Stimulated activated CD4-positive, alpha-beta T cell treated with anti-CD3 and anti-CD28 coated beads, Interleukin-15, amount 100 ng/mL, for 48 hours (primary cell): ENCODE measurements at places on chromosomes 3 and 15.

- DNase-seq = no peak
Measured at GRCh38 chr3:99118381-99118780, 216.9 kb upstream of the DCBLD2 start.

DNA sequence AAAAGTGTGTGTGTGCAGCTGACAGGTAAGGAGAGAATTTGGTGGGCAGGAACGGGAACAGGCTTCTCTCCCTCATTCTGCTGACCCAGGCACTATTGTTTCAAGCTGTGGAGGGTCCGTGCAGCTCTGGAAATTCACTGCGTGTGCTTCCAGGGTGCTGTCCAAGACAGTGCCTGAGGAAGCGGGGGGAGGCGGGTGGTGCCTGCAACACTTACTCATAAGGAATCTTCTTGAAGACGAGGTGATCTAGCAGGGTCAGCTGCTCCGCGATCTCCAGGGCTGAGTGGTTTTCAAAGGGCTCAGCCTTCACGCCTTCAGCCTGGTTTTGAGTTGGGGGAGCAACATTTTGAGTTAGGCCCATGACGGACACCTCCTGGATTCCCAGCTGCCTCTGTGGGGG lies 46.6 kb upstream of the CTSH start:
- DNase-seq = no peak

GRCh38 chr15:50563756-50564155 lies 17.3 kb upstream of the USP50 start:
- no peak for DNase-seq

DNA sequence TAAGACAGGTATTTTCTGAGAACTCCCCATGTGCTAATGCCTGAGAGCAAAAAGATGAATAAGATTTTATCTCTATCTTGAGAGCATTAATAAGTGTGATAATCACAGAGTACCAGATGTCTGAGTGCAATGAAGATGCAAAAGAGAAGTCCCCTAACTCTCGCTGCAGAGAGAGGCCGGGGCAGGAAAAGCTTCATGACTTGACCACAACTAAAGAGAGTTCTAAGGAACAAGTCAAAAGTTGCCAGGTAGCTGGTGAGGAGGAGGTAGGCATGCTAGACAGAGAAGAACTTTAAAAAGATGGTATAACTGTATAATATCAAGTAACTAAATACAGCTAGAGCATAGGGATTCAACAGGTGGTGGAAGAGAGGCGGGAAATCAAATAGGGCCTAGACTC lies 28.8 kb downstream of the MTMR10 start:
- no peak for DNase-seq

DNA sequence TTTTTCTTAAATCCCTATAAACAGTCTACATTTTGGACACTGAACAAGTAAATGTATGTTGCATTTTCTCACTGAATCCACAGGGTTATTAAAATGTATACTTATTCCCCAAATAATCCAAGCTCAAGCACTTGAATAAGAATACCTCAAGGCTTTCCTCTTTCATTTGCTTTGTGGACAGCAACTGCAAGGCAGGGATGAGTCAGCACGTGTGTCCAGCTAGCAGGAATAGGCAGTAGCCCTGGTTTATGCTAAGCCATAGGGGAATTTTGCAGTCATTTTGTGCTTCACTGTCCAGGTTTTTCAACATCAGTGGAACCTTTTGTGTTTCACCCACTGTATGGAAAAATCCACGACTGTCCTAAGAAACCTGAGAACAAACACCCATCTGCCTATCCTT lies 96.7 kb upstream of the KCNMB2 start:
- no peak for DNase-seq

- no peak for DNase-seq
Measured at GRCh38 chr3:191768421-191768820, 307.5 kb downstream of the PYDC2 start.

DNA sequence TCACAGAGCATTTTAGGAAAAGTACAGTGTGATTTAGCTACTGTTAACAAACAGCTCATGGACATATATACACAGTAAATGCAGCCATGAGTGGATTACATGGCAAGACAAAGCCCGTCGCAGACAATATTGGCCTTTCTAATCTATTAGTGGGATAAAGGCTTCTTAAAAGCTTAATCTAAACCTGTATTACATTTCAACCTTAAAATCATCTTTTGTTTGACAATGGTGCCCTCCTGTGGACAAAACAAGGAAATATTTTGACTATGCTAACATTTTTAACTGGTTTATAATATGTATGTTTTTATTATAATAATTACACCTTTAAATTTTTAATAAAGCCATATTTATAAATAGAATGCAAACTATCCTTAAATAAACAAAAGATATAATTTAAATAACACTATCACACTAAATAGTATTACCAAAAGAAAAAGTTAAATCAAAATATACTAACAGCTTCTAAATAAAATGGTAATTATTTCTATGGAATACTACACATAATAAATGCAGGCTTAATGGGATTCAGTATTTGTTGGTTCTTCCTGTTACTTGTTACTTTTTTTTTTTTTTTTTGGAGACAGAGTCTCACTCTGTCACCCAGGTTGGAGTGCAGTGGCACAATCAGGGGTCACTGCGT lies 38.6 kb downstream of the TAFA4 start:
- no peak for DNase-seq

DNA sequence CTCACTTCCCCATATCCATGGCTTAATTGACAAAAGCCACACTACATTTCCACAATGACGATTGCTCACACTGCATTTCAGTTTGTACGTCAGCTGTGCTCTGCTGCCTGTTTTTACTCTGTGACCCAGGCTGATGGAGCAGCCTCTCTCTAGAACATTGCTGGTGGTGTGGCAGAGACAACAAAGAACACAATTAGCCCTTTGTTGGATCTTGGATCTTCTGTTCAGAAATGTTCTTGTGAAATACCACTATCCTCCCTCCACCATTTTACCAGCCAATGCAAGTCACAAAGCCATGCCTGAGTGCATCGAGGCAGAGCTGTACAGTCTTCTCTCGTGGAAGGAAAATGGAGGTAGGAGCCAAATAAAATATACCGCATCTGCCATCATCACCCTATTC lies 56.9 kb upstream of the TBC1D5 start:
- DNase-seq = no peak

GRCh38 chr3:55647063-55647462 lies 160.0 kb upstream of the WNT5A start:
- no peak for DNase-seq

GRCh38 chr3:144051211-144051610 lies 79.6 kb downstream of the DIPK2A start:
- DNase-seq = no peak

GRCh38 chr3:126127452-126127851 lies 43.5 kb upstream of the SLC41A3 start:
- DNase-seq = no peak

- DNase-seq = no peak
Measured at GRCh38 chr3:162134571-162134970, 638.0 kb downstream of the OTOL1 start.

DNA sequence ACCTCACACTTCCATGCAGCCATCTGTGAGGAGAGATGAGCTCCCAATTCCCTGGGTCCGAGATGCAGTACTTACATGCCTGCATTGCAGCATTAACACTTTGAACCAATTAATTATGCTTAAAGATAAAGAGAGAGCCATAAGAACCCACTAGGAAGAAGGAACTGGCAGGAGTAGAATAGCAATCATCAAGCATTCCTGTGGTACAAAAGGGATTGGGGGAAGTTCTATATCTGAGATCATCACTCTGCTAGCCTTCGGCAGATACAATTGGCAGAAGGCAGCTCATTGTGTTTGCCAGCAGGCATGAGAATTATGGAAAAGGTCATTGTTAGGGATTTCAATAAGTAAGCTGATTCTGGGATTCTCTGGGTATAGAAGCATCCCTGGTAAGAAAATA lies 891.4 kb downstream of the NTRK3 start:
- DNase-seq = no peak

DNA sequence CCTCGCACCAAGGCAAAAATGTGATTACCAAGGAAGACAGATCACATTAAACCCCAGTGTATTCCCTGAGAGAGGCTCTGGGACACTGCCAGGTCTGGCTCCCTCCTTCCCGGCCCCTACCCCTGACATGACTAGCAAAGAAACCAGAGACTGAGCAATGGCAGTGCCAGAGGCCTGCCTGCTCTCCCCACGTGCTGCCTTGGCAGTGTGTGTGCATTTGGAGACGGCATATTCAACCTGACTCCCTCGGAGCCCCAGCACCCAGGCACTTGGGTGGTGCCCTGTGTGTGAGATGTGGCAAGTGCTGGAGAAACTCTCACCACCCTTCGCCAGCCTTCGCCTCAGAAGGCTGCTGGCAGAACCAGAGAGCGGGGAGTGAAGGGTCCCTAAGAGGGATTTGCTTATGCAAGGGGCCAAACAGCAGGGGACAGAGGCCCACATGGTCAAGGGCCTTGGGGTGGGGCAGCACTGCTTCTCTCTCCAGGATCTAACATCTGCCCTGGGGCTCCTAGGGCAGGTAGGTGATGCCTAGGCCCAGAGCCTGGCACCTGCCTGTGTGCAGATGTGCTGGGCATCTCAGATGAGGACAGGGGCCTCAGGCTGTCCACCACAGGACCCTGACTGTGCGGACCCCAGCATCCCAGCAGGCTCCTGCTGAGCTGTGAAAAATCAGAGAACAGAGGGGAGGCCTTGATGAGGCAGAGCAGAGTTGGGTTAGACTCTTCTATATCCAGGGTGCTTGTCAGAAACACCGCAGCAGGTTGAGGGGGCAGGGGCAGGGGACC lies 23.6 kb upstream of the PLXNA1 start:
- no peak for DNase-seq

GRCh38 chr3:165254812-165255211 lies 58.6 kb upstream of the SLITRK3 start:
- DNase-seq = no peak

- DNase-seq = no peak
Measured at GRCh38 chr15:65411465-65412071, 11.2 kb downstream of the IGDCC4 start.
